ENCODE measurements at places on chromosomes 3 and 15.

DNA sequence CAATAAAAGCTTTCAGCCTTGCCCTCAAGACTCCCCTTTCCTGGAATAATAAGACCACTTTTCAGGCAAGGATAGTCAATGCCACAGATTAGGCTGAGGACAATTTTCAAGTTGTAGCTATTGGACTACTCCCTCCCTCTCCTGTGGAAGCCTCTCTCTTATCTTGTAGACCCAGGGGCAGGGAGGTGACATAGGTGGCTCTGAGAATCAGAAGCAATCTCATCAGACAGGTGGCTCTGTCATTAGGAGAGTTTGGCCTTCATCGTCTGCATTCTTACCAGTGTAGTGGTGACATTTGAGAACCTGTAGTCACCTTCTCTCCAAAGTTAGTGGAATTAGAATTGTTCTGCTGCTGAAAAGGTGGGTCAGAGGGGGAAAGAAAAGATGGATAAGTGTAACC, 80.0 kb downstream of the LARS2 start:
- no peak for DNase-seq

- DNase-seq: no peak
Observed at GRCh38 chr15:80923668-80924067, 66.0 kb downstream of the MESD start.

- no peak for DNase-seq
Observed at GRCh38 chr3:188231456-188231855, 77.5 kb downstream of the LPP start.

GRCh38 chr3:130699765-130700164, 46.9 kb downstream of the PIK3R4 start:
- DNase-seq: peak; percentile 13

GRCh38 chr15:48602358-48603122, 43.0 kb downstream of the FBN1 start:
- peak; percentile 29 for DNase-seq

- DNase-seq: no peak
Observed at GRCh38 chr3:10546181-10546624, 40.8 kb upstream of the ATP2B2 start.

- DNase-seq: no peak
Observed at GRCh38 chr3:67192466-67192865, 194.4 kb downstream of the KBTBD8 start.

- DNase-seq: peak; percentile 53
Observed at GRCh38 chr3:11335056-11335608, 62.9 kb downstream of the ATG7 start.

GRCh38 chr15:95972041-95972553, 358.4 kb upstream of the NR2F2 start:
- no peak for DNase-seq

GRCh38 chr15:43100971-43101370, 4.9 kb downstream of the UBR1 start:
- DNase-seq: peak; percentile 65

GRCh38 chr15:50190723-50191122, 8.7 kb downstream of the SLC27A2 start:
- DNase-seq: no peak

DNA sequence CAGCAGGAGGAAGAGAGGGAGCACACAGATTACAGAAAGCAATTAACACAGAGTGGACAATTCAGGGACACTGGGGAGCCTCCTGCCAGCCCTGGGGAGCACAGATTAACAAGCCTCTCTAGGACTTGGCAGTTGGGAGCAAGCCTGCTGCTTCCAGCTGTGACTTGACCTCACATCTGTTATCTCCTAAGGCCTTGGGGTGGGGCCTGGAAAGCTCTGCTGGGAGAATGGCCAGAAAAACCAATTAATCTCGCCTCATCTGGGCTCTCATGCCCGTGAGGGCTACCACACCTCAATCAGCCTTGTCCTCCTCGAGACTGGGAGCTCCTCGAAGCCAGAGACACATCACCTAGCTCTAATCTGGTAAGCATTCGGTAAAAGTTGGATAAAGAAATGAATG, 39.1 kb downstream of the SEMA5B start:
- no peak for DNase-seq

- DNase-seq: no peak
Observed at GRCh38 chr3:122987736-122988319, 39.7 kb downstream of the SEMA5B start.

- DNase-seq: peak; percentile 46
Observed at GRCh38 chr3:196666001-196666867, 26.7 kb downstream of the NRROS start.

Data from RWPE1 (cell line).